ENCODE measurements at places on chromosomes 16 and 17. TPM values are rescaled to one million over a fixed set of nuclear protein-coding genes. Genes with fewer than 3 reads are reported as not detected.

Gene CD300LG
- total RNA-seq, result under 0.01 TPM

Gene MT1F
- total RNA-seq, result 8.7 TPM

Gene GLP2R
- not detected for total RNA-seq

Gene MYO15A
- 0.67 TPM for total RNA-seq

Gene C16orf46
- 0.34 TPM for total RNA-seq

Gene ZSCAN10
- not detected for total RNA-seq

Gene TP53TG3F
- total RNA-seq, result under 0.01 TPM

Gene SHMT1
- total RNA-seq, result 38.9 TPM

Gene CEP295NL
- 3.4 TPM for total RNA-seq

Gene CPNE7
- total RNA-seq, result 19.3 TPM

Gene HOXB13
- total RNA-seq, result 0.62 TPM

Gene NPIPB2
- 15.6 TPM for total RNA-seq

Gene MON1B
- total RNA-seq, result 15.0 TPM

Gene FAM20A
- not detected for total RNA-seq

Gene TEPSIN
- total RNA-seq, result 15.0 TPM

Gene CCL17
- not detected for total RNA-seq

Gene NPIPB6
- total RNA-seq, result not detected

Gene ZP2
- total RNA-seq, result not detected

Gene KCNH4
- total RNA-seq, result not detected

Gene MMP2
- total RNA-seq, result 225 TPM

Gene NXPH3
- 0.36 TPM for total RNA-seq

Gene MPP2
- 1.7 TPM for total RNA-seq

Gene C16orf92
- not detected for total RNA-seq
